ENCODE measurements at places on chromosomes 5 and 9.

DNA sequence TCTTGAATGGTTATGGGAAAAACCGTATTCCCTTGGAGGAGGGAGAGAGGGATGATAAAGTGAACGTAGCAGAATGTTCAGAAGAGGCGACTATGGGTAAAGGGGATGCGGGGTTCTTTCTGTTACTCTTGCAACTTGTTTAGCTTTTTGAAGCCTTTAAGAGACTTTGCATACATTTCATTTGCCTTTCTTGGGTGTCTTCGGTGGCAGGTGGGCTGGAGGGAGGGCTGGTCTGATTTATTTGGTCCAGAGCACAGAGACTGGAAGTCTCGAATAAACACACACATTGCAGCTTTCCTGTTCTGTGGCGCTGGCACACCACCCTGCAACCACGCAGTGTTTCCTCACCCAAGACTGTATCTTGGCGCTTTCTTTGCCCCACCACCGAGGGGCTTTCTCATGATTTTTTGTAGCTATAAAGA is 23.2 kb downstream of the TTF1 start:
- DNase-seq = no peak

- DNase-seq = no peak
Measured at GRCh38 chr5:81146031-81146430, 87.1 kb upstream of the CKMT2 start.

- DNase-seq = peak; percentile 32
Measured at GRCh38 chr9:133991214-133991921, 756 bp downstream of the VAV2 start.

DNA sequence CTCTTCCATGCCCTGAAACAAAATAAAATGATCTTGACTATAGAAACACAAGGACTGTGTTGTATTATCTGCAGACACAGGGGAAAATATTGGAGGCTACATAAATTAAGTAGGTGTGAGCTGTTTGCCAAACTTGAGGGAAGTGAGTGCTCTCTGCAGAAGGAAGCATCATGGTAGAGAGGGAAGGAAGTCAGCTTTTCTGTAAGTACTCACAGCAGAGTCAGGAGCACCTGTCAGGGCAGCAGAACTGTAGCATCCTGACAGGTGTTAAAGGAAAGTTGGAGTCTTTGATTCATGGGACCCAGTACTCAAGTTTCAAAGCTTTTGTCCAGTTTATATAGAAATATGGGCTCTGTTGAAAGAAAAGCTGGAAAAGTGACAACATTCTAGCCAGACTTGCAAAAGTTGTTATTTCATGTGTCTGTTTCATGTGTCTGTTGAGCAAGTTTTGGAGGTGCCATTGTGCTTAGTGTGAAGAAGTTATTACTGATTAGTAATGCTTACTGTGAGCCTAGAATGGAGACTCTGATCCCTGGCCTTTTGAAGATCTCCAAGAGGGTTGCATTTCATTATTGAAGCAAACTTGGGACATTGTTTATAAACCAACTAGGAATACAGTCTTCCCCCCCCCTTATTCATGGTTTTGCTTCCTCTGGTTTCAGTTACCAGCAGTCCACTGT is 194.7 kb downstream of the SPATA31D1 start:
- DNase-seq = no peak

- DNase-seq = no peak
Measured at GRCh38 chr9:99485459-99485858, 263.4 kb downstream of the SEC61B start.

- DNase-seq = no peak
Measured at GRCh38 chr5:61612431-61612830, 280.4 kb downstream of the ZSWIM6 start.

- DNase-seq = no peak
Measured at GRCh38 chr9:132498531-132499210, 83.7 kb upstream of the BARHL1 start.

DNA sequence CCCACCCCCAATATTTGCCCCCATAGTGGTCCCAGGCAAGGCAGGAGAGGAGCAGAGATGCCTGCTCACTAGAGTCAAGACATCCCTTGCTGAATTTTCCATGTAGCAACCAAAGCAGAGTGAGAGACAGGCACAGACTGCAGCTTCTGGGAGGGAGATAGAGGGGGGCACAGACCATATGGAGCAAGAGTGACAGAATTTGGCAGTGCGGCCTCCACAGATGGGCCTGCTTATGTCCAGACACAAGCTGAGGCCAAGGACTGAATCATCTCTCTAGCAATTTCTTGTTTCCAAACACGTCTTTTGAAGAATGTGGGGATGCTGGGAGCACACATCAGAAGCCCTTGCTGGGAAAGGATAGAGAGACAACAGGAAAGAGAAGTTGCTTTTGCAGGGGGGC is 53.0 kb upstream of the ALDH1B1 start:
- no peak for DNase-seq

DNA sequence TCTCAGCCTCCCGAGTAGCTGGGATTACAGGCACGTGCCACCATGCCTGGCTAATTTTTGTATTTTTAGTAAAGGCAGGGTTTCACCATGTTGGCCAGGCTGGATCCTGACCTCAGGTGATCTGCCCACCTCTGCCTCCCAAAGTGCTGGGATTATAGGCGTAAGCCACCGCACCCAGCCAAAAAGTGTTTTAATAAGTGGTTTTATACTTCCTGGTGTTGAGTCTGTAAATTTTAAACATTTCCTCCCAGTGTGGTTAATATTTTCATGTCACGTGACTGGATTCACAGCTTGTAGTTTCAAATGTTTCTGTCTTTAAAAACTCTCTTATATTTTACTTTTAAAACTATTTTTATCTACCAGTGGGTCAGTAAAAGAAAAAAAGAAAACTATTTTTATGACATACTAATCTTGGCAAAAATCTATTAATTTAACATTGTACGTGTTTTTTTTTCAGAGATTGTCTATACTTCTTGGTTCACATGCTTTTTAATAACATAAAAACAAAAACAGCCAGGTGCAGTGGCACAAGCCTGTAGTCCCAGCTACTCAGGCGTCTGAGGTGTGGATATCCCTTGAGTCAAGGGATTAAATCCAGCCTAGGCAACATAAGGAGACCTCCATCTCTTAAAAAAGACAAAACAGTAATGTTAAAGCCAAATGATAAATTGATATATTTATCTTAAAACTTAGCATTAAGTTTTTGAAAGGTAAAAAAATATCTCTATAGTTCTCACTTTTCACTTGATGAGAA is 117.1 kb downstream of the DMXL1 start:
- no peak for DNase-seq

DNA sequence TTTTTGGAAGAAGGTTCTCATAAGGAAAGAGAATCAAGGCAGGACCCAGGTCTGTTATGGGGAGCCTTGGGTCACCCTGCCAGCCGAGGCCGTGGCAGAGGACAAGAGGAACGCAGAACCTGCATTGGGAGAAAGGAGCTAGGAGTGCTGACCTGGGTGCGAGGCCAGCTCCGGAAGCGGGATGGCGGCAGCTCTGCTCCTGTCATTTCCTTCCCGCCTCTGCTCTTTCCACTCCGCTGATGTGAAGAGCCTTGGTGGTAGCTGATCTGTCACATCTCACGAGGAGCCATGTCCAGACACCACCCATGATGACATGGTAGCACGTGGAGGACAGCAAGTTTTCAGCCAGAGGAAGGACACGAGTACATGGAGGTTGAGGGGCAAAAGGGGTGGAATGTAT is 109.5 kb upstream of the COL5A1 start:
- DNase-seq = no peak

- DNase-seq = no peak
Measured at GRCh38 chr5:131999441-132000240, 11.8 kb downstream of the ACSL6 start.

GRCh38 chr5:173396311-173396993 is 68.2 kb upstream of the STC2 start:
- peak; percentile 13 for DNase-seq

DNA sequence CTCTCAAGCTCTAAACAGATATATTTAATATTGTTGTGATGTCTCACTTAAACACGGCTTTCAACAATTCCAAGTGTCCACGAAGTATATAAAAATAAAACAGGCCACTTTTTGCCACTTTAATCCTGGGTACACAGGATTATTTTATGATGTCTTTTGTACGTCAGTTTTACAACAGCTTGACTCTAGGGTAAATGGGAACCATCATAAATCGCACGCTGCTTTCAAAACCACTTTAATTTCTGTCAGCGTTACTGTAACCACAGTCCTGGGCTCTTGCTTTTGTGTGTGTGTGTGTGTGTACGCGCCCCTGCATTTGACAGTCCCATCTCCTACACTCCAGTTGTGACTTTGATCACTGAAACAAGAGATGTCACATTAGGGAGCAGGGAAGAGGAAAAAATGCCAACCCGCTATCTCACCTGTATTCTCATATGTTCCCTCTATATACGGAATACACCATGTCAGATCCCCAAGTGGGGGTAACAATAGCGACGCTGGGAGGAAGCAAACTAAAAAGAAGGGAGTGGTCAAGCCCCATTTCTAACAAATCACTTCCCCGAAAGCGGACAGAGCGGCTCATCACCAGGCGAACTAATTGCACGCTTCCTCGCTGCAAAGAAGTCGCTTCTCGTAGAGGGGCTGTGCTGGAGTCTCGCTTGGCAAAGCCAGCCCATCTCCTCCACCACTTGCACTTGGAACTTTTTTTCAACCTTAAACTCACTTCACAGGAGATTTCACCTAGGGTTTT is 1.2 kb downstream of the BNC2 start:
- no peak for DNase-seq

DNA sequence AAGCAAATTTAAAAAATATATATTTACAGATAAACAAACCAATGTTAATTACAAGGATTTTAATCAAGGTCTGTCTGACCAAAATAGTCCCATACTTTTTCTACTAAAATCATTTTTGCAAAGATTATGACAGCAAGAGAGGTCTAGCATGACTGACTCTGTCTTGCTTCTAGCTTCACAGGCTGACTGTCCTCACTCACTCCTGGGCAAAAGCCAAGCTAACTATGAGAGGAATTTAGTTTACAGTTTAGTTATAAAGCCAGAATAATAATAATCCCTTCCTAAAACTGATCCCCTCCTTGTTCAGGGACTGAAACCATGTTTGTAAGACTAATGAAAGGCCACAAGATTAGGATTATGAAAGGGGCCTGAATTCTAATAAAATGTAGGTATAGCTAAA is 45.5 kb upstream of the HMGCS1 start:
- no peak for DNase-seq

GRCh38 chr5:181241393-181241975 is 2.2 kb downstream of the RACK1 start:
- DNase-seq = no peak

GRCh38 chr9:32707326-32707725 is 71.9 kb upstream of the TAF1L start:
- DNase-seq = no peak

DNA sequence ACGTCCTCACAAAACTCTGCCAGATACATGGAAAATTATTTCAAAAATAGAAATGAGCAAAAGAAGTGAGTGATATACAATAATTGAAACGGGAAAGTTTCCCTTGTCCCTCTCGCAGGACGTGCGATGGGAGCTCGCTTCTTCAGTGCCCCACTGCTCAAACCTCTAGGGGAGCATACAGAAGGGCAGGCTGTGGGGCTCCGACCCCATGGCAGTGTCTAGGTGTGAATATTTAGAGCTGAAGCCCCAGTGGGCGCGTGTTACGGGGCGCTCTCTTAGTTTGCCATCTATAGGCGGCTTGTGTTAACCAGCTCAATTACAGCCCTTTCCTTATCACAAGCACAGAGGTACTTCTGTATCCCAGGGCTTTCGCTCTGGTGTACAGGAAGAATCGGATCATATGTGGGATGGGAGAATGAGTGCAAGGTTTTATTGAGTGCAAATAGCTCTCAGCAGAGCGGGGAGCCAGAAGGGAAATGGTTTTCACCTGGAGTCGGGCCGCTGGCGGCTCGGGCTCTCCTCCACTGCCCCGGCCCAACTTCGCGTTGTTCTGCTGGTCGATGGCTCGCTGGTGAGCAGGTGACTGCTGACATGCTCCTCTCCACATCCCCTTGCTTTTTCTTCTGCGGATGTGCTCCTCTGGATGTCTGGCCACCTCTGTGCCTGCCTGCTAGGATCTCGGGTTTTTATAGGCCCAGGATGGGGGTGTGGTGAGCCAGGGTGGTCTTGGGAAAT is 334.0 kb upstream of the PTPRD start:
- DNase-seq = no peak

DNA sequence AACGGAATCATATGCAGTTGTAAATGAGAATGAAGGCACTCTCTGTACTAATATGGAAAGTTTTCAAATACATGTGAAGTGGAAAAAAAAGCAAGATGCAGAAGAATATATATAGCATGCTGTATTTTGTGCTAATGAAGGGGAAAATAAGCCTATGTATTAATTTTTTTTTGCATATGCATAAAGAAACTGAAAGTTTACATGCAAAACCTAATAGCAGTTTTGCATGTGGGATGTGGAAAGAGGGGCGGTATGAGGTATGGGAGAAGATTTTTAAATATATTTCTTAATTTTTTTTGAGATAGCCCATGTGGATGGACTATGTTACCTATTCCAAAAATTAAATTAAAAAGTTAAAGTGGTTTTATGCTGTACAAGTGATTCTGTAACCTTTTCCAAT is 83.7 kb upstream of the IL12B start:
- no peak for DNase-seq

DNA sequence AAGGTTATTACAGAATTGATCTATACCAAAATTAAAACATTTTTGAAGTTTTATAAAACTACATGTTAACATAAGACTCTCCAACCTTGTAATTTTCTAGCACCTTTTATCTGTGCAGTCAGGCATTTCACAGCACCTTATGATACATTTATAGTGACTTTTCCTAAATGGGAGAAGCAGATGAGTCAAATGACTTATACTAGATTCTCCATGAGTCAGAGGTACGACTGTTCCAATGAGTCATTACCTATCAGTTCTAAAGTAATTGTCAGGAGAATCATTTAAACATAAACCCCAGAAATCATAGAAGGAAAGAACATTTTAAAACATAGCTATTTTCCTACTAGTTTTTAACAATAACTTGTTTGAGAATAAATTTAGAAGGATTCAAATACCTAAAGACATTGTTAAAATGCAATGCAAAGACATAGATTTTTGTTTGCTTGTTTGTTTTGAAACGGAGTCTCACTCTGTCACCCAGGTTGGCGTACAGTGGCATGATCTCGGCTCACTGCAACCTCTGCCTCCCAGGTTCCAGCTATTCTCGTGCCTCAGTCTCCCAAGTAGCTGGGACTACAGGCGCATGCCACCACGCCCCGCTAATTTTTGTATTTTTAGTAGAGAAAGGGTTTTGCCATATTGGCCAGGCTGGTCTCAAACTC is 34.7 kb upstream of the DMXL1 start:
- DNase-seq = no peak

- DNase-seq = no peak
Measured at GRCh38 chr5:44266882-44267576, 122.2 kb downstream of the FGF10 start.

DNA sequence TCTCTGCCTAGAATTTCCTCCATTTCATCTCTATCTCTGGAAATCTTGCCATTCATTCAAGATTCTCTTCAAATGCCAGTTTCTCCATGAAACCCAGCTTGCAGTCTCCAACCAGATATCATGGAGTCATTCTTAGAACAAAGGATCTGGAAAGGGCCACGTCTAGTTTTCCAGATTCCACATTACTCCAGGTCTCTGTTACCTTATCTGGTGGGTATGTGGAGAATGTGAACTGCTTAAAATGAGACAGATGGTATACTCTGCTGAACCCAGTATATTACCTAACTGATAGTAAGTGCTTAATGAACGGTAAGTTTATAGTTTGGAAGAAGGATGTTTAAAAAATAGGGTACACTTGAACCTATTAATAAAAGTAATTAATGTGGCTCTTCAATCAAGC is 52.3 kb upstream of the ZSWIM6 start:
- no peak for DNase-seq

Measured in Calu3 (cell line).